ENCODE measurements at places on chromosomes 4 and X.

DNA sequence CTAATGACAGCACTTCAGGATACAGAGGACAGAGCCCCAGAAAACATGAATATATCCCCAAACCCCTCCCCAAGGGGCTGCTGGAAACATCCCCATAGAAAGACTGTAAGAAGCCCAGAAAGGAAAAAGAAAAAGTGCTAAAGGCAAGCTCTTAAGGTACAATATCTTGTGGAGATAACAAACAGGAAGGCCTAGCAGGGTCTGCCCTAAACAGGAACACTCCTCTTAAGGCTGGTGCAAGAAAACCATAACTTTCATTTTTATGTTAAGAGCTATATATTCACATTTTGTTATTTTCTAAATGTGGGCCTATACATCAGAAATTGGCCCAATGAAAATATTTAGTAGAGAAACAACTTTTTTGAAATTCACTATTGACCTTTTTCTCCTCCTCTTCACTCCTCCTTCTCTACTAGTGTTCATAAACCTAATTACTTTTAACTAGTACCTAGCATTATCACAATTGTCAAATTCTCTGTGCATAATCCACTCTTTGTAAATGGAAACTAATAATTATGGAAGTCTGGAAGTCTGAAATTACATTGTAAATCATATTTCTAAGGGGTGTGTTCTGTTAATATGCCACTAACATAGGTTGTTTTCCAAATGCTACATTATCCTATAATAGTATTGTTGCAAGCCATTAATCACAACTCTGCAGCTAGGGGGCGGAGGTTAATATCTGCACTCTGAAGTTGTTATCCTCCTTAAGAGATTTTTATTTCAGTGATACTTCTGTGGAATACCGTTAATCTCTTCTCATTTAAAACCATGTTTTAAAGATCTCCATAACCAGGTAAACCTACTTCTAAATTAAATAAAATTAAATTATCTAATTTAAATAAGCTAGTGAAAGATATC lies 59.8 kb downstream of the CASK start:
- DNase-seq = no peak

DNA sequence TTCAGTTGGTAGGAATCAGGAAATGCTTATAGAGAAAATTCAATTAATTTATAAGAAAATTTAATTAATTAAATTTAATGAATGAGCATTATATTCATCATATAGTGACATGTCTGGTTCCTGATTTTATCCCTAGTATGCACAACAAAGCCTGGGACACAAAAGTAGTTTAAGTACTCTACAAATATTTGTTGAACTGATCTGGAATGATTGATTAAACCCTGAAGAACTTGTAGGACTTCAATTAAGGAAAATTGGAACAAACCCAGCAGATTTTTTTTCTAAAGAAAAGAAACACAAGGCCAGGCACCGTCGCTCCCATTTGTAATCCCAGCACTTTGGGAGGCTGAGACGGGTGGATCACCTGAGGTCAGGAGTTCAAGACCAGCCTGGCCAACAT lies 4.5 kb upstream of the APELA start:
- no peak for DNase-seq

DNA sequence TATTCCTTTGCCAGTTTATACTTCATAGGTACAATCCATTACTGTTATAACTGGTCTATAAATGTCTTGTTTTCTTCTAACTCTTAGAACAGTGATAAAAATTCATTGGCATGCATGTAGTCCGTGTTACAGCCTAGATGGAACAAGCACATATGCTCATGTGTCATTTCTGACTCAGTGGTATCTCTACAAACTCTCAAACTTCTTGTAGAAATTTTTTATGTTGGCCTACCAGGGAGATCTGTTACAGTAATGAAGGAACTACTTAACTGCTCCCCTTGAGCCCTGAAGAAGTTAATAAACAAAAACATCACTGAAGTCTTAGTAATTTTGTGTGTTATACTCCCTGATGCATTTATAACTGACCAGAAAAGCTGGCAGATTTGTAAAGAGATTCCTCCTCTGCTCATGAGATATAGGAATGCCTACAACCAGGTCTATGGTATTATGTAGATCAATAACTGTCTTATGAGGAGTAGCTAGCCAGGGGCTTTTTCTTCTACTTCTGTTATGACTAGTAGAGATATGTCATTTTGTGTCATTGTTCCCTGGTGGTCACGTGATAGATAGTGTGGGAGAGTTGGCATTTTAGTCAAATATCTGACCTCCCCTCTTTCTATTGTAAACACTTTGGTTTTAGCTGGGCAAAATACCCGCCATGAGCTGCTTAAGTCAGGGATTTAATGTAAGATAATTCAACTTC lies 53.7 kb upstream of the FAAH2 start:
- no peak for DNase-seq

DNA sequence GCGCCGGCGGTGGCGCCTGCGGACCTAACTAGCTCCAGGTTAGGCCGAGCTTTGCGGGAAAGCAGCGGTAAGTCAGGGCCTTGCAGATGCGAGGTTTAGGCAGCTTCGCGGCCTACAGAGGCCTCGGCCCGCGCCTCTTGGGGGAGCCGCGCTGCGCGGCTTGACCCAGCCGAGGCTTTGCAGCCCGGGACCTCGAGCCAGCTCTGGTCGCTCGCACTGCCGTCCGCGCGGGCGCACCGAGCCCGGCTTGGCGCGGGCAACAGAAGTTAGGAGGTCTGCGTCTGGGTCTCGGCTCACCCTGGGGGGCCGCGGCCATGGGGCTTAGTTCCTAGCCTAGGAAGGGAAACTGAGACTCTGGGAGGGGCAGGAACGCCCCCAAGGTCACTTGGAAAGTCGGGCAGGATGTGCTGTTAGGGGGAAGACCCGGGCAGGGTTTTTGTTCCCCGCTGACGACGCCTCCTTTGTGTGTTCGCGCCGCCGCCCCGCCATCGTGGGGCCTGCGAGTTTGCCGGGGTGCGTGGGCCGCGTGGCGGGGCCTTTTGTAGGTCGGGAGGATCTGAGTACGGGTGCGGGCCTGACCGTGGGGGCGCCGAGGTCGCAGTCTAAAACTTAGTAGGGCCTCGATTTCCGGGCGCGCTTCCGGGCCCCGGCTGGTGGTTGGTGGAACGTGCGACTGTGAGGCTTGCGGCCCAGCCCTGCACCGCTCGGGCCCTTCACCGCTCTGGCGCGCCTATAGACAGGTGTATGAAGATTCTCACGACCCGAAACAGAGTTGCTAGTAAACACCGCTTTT lies 482 bp downstream of the RNF4 start:
- DNase-seq = no peak

- no peak for DNase-seq
Observed at GRCh38 chrX:41002026-41002425, 83.2 kb upstream of the USP9X start.

GRCh38 chr4:168781341-168781740 lies 228.7 kb downstream of the CBR4 start:
- no peak for DNase-seq

- no peak for DNase-seq
Observed at GRCh38 chr4:16457944-16458343, 231.7 kb upstream of the TAPT1 start.

- DNase-seq = no peak
Observed at GRCh38 chrX:100319716-100320115, 90.4 kb downstream of the PCDH19 start.

GRCh38 chrX:100194082-100194775 lies 215.8 kb downstream of the PCDH19 start:
- no peak for DNase-seq

- DNase-seq = no peak
Observed at GRCh38 chr4:51895158-51895557, 52.2 kb downstream of the DCUN1D4 start.

DNA sequence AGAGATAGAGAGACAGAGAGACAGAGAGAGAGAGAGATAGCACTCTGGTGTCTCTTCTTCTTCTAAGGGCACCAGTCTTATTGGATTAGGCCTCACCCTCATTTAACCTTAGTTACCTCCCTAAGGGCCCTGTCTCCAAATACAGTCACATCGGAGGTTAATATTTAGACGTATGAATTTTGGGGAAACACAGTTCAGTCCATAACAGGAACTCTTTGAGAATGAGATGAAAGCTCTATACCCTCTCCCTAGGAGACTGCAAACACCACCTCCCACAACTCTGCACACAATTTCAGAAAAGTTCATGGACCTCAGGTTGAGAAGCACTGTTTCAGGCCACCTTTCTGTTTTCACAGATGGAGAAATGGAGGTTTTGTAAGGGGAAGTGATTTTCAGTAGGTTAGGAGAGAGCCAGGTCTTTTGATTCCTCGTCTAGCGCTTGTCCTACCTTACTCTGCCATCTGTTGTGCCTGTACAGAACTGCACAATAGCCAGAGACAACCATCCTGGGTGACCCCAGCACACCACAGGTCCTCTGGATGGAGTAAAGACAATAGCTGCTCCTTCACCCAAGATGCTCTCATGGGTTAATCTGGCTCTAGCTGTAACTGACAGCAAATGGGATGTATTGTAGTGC lies 16.9 kb upstream of the LOC101059915 start:
- no peak for DNase-seq
